AG20443 (cell line): ENCODE measurements at places on chromosomes 5 and 9.

DNA sequence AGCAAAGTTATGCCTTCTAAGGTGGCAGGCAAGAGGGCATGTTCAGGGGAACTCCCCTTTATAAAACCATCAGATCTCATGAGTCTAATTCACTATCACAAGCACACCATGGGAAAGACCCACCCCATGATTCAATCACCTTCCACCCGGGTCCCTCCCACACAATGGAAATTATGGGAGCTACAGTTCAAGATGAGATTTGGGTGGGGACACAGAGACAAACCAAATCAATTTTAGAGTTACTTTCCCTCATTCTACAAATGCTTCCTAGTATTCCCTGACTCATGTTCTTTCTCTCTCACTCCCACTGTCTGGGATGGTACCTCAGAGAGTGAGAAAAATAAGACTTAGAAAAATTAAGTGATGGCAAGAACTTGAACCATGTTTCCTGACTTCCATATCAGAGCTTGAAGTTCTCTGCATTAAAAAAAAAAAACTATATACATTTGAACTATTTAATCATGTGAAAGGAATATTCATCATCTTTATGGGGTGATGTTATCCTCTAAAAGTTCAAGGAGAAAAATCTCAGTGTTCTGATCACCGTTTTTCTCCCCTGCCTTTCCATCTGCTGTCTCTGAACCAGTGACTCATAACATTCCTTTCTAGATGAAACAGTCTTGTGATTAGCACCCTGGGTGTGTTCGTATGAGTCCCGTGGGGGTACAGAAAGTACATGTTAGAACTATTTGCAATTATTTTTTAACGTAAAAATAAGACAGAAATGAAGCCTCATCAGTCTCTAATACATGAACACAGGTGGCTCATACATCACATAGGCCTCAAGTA is 282.9 kb downstream of the SLF1 start:
- peak; percentile 36 for DNase-seq

- no peak for DNase-seq
These were observed 51.8 kb upstream of the TGFBR1 start for GRCh38 chr9:99052815-99053715.

DNA sequence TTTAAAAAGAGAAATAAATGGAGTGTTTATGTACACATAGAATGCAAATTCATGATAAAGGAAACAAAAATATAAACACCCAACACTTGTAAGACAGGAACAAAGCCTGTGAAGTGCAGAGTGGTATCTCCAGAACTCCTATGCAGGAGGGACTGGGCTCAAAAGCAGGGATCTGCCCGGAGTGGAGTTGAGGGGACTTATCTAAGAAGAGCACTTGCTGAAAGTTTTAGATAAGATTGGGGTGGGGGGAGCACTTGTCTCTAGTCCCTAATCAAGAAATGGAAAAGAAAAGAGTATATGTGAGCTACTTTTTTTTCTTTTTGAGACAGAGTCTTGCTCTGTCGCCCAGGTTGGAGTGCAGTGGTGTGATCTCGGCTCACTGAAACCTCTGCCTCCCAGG is 840.4 kb downstream of the MAT2B start:
- no peak for DNase-seq

GRCh38 chr5:168676501-168676900 is 97.3 kb upstream of the PANK3 start:
- DNase-seq, result no peak

GRCh38 chr9:108053555-108054061 is 564.0 kb upstream of the KLF4 start:
- DNase-seq, result peak; percentile 42

DNA sequence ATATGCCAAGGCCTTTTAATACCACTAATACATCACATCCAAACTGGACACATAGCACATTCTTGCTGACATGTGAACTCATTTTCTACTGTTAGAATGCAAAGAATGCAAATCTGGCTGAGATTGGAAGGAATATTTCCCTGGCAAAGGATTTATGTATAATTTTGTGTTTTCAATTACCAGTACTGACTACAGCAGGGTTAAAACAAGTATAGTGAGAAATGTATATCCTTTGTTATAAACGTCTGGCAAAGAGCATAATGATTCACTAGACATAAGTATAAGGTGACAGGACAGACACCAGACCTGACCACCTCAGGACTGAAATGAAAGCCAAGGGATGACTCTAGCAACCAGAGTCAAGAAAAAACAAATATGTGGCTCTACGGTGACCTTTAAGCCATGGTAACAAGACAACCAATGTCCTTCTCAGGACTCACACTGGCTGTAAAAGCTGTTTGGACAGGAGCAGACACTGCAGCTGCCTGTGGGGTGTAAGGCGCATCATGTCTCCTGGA is 95.0 kb downstream of the MRPS27 start:
- DNase-seq, result peak; percentile 63

DNA sequence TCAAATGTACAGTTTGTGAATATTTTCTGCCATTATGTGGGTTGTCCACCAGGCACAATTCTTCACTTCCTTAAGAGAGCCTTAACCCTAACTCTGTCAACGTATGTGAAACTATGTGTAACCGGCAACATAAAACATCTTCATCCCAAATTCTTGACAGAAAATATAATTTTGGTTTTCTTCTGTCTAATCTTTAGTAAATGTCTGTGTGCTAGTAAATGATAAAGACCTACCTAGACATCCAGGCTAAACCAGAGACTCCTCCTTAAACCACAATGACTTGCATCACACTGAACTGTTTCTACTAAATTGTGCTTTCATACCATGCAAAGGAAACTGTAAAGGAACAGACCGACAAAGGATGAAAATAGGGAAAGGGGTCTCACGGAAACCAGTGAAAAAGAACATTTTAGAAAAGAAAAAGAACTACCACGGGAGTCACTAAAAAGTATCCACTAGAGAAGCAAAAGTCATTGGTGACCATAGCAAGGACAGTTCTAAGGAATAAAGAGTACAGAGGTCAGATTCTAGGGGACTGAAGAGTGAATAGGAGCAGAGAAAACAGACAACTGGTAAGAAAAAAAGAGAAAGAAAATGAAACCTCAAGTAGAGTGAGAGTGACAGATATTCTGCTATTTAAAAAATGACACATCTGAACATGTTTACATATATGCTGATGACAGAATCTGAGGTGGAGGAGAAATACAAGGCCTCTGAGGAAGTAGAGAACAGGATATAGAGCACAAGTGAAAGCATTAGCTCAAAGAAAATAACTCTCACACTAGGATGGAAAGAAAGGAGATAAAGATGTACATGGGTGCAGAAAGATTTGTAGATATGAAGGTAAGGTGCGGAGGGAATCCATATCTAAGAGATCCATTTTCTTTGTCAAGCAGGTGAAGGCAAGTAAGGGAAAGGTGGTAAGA is 49.4 kb downstream of the FNIP1 start:
- peak; percentile 11 for DNase-seq

DNA sequence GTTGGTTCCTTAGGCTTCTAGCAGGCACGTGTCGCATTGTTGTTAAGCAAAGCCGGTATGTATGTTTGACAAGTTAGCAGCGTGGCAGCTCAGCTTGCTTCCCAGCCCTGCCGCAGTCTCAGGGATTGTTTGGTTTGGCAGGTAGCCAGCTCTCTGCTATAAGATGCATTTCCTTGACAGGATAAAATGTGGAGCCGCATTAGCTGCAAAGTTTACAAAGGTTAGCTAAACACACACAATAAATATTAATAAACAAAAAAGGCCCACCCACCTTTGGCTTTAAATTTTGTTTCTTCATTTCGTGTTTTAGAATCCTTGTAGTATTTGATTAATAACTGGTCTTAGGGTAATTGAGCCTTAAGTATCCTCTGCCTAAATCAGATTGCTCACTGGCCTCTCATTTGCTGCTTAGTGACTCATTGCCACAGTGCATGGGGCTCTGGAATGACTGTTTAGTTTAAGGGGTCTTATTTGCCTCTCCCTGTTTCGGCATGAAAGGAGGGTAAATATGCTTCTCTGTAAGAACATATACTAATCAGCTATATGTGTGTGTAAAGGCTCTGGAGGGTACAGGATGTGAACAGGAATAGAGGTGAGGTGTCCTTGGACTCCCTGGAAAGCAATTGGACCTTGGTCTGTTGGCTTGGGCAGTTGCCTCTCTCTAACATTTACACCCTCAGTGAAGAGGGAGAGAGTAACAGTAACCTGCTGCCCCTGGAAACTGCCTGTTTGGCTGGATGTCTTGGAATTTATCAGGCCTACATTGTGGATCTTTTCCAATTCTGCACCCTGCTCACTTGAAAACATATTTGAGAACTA is 122.0 kb downstream of the GDNF start:
- no peak for DNase-seq
